ENCODE measurements at places on chromosomes 5 and 9.

DNA sequence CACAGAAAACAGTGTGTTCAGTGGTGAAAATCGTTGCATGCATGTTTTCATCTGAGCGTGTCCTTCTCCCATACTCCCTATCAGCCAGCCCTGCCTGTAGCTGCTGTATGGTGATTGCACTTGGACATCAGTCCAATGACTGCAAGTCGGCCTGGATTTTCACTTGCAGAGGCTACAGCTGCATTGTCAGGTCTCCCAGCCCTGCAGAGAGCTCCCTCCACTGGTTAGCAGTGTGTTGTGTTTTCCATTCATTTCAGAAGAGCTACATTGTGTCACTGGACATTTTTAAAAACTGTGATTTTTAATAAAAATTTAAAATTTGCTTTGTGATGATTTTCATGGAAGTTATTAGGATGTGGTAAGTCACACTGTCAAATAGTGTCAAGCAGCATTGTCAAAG lies 96.6 kb downstream of the SYK start:
- no peak for DNase-seq

- no peak for DNase-seq
Observed at GRCh38 chr9:80177949-80178480, 606.2 kb downstream of the TLE4 start.

- no peak for DNase-seq
Observed at GRCh38 chr5:135190416-135191083, 156.5 kb upstream of the PITX1 start.

GRCh38 chr5:122083535-122083934 lies 5.5 kb upstream of the LOX start:
- DNase-seq, result no peak

DNA sequence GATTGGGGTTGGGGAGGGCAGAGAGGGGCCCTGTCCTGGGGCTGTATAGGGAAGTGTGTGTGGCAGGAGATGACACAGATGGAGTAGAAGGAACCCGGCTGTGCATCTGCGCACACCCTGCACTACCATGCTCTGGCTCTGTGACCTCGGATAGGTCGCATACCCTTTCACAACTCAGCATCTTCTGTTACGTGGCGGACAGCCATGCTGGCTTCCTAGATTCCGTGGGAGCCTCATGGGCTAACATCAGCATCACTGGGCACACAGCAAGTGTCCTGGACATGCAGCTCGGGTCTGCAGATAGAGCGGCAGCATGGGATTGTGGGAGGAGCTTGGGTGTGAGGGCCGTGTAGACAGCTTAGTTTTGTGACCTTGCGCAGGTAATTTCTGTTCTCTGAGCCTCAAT lies 9.2 kb downstream of the ARPC5L start:
- no peak for DNase-seq

DNA sequence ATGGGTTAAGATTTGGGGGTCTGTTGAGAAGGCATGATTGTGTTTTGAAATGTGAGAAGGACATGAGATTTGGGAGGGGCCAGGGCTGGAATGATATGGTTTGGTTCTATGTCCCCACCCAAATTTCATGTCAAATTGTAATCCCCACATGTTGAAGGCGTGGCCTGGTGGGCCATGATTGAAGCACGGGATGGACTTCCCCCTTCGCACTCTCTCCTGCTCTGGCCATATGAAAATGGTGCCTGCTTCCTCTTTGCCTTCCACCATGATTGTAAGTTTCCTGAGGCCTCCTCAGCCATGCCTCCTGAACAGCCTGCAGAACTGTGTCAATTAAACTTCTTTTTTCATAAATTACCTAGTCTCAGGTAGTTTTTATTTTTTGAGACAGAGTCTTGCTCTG lies 14.7 kb upstream of the NOTCH1 start:
- no peak for DNase-seq

GRCh38 chr9:123457583-123457982 lies 101.6 kb downstream of the CRB2 start:
- no peak for DNase-seq

- DNase-seq, result no peak
Observed at GRCh38 chr5:180807654-180808414, 5.2 kb upstream of the MGAT1 start.

DNA sequence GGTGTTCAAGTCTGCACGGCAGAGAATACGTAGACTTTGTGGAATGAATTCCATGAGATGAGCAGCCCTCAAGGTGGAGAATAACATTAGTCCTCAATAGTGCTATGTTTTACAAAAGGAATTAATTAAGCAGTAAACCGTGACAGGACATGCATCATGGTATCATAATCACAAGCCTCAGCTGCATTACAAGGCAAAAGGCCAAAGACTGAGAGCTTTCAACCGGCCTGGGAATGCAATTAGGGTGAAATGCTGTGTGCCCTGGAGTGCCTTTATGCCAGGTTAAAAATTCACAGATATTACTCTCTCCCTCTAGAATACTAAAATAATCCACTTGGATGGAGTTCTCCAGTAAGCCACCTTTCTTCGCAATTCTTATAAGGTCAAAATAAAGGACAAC lies 270.6 kb downstream of the MLLT3 start:
- no peak for DNase-seq

DNA sequence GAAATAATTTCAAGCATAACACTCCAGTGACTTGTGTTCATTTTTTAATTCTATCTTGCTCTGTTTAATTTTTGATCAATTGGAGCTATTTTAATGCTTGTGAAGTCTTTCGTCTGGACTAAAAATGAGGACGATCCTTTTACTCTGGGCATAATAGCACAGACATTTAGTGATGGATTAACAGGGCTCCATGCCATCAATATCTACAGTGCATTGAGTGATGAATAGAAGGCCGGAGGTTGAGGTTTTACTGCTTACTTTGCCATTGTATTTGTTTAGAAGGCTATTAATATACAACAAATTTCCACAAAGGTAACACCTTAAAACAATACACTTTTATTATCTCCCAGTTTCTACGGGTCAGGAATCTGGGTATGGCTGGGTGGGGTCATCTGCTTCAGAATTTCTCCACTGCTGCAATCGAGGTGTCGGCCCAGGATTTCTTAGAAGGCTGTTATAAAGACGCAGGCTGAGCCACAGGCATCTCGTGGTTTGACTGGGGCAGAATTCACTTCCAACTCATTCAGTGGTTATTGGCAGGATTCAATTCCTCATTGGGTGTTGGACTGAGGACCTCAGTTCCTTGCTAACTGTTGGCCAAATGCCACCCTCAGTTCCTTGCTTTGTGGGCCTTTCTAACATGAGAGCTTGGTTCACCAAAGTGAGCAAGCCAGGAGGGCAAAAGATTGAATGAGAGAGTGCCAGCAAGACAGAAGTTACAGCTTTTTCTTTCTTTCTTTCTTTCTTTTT lies 265.4 kb upstream of the VLDLR start:
- DNase-seq, result no peak

DNA sequence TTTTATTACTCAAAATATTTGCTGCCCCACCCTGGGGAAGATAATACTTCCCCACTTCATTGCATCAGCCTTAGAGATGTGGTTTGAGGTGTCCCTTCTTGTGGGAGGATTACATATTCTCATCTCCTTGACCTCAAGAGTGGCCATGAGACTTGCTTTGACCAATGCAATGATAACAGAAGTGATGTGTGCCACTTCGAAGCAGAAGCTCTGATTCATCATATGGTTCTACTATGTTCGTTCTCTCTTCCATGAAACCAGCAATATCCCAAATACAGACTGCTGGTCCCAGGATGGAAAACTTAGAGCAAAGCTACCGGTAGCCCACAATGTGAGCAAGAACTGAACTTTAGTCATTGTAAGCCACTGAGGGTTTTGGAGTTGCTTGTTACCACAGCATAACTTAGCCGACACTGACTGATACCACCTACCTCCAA lies 92.0 kb downstream of the THBS4 start:
- no peak for DNase-seq

DNA sequence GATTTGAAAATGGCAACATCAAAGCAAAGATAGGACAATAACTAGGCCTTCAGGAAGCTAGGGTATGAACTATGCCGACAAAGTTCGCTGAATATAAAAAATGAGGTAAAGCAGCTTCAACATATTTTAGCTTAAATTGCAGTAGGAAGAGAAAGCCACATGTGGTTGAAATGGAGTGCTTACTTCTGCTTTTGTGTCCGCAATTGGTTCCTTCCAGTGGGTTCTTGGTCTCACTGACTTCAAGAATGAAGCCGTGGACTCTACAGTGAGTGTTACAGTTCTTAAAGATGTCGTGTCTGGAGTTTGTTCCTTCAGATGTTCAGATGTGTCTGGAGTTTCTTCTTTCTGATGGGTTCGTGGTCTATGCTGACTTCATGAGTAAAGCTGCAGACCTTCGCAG lies 95.2 kb downstream of the APTX start:
- no peak for DNase-seq

DNA sequence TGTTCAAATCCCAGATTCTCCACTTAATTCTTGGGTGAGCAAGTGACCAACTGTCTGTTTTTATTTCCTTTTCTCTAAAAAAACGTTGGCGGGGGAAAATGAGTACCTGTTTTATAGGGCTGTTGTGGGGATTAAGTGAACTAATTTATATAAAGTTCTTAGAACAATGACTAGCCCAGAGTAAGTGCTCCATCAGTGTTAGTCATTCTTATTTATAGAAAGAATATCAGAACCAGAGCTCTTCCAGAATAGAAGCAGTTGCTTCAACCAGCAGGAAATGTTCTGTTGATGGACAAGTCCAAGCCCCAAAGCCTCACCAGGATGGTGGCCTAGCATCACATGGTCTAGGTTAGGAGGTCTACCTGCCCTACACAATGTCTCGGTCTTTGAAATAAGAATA lies 379.2 kb downstream of the ACTL7B start:
- no peak for DNase-seq

DNA sequence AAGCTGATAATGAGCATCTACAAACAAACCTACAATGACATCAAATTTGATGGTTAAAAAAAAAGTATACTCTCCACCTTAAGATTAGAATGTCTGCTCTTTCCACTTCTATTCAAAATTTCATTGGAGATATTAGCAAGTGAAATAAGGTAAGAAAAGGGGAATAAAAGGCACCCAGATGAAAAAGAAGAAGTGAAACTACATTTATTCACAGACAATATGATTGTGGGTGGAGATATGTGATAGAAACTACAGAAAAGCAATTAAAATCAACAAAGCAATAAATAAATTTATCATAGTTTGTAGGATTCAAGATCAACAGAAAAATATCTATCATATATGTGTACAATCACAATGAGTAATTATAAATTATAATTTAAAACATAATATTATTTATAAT lies 395.1 kb upstream of the CCNH start:
- DNase-seq, result no peak
